ENCODE measurements at places on chromosomes 7 and 10.
A peak's percentile ranks its signal among the peaks of the same experiment; 100 is the strongest.

DNA sequence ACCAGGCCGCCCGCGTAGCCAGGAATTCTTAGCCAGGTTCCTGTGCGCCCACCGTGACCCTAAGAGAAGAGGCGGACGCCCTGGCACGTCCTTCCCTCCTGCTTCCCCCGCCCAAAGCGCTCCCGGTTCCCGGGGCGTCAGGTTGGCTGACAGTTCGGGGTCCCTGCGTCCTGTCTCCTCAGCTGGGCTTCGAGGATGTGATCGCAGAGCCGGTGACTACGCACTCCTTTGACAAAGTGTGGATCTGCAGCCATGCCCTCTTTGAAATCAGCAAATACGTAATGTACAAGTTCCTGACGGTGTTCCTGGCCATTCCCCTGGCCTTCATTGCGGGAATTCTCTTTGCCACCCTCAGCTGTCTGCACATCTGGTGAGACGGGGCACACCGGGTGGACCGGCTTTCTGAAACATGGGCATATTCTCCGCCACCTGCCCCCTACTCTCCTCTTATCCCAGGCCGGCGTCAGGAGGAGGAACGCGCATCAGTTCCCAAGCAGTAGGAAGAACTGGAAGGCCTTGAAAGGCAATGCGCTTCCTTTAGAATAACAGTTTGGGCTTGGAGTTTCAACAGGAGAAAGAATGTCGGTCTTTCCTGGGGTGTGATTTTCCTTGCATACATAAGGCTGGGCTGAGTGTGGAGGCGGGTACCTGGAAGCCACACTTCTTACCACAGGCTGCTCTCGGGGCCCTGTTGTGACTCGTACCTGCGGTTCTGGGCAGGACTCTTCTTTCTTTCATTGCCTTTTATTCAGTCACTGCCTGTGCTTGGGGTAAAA, 728 bp downstream of the CAV2 start:
- no peak overlapping the region for H3K27ac ChIP-seq
- H3K4me1 ChIP-seq = peaks cover 13% of the 10 kb centered on the region
- peak overlapping the region; percentile 80 for H3K4me3 ChIP-seq
- no peak for DNase-seq

- H3K27ac ChIP-seq = no peak overlapping the region
- H3K4me1 ChIP-seq = no peaks in the 10 kb centered on the region
- H3K4me3 ChIP-seq = no peak overlapping the region
- no peaks in the 10 kb centered on the region for H3K36me3 ChIP-seq
- DNase-seq = no peak
Observed at GRCh38 chr7:132029369-132030085, 473.1 kb upstream of the PODXL start.

GRCh38 chr10:18497806-18498369, 153.5 kb downstream of the NSUN6 start:
- H3K36me3 ChIP-seq = peaks cover 2% of the 10 kb centered on the region
- peaks cover 9% of the 10 kb centered on the region for H3K27me3 ChIP-seq
- no peak overlapping the region for H3K27ac ChIP-seq
- no peak overlapping the region for H3K4me3 ChIP-seq

DNA sequence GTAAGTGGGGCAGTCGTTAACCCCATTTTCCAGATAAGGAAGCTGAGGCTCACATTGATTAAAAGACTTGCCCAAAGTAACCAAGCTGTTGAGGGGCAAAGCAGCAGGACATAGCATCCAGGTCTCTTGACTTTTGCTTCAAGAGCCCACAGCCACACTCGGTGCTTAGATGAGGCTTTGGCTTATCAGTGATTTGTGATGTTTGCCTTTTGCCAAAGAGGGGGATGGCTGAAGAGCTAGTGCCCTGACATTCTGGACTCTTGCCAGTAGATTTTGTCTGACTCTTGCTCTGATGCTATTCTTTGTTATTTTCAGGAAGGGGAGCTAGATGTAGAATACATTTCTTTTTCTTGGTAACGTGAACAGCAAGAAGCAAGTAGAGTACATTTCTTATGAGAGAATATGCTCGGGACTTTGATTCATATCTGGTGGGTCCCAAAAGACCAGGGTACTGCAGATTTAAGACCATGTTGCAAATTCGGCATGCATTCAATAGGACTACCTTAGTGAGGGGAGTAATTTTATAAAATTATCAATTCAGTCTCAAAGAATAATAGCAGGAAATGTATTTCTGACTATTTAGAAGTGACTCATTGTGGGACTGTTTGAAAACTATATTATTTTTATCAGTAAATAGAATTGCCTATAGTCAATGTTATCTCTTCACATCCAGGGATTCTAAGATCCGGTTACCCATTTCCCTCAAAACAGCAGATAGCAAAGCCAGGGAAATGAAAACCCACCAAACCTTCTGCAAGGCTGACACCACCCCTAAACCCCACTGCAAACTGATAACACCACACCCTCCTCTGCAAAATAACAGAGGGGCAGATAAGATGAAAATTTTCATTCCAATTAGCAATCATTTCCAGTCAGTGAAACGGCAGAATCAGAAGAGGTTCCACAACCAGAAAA, 180.0 kb upstream of the BMPER start:
- no peak overlapping the region for H3K27ac ChIP-seq
- H3K27me3 ChIP-seq = no peaks in the 10 kb centered on the region
- H3K4me3 ChIP-seq = no peak overlapping the region
- no peaks in the 10 kb centered on the region for H3K36me3 ChIP-seq
- no peak for DNase-seq
- H3K4me1 ChIP-seq = no peaks in the 10 kb centered on the region

GRCh38 chr10:114925587-114926586, 12.1 kb upstream of the TRUB1 start:
- H3K36me3 ChIP-seq = no peaks in the 10 kb centered on the region
- no peak overlapping the region for H3K4me3 ChIP-seq
- H3K4me1 ChIP-seq = no peaks in the 10 kb centered on the region
- no peak overlapping the region for H3K27ac ChIP-seq

DNA sequence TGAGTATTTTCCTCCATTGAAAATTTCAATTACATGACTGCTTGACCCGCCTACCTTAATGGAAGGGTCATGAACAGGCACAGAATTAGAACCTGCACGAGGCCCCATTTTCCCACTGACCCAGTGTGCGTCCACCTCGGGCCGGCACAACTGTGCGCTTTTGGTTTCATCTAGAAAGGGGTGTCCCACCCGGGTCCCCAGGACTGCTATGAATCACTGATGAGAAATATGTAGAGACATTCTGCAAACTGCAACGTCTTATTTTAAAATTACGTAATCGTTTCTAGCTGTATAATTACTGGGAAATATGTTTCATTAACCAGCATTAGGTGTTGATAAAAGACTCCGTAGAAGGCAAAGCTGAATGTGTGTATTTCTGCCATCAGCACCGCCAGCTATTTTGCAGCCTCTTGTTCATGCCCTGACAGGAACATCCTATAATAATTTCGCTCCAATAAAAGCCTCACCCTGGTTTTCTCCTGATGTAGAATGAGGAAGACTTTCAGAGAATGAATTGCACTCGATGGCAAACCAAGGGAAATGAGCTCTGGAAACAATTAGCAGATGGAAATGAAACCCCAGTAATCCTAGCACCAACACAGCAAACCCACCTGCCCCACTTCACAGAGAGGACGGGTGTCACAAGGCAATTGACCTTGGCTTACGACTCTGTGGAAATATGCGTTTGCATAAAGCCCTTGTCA, 562.1 kb downstream of the DNAJB6 start:
- peaks cover 7% of the 10 kb centered on the region for H3K27me3 ChIP-seq
- no peaks in the 10 kb centered on the region for H3K4me1 ChIP-seq
- no peak overlapping the region for H3K27ac ChIP-seq
- no peak for DNase-seq
- no peaks in the 10 kb centered on the region for H3K36me3 ChIP-seq

GRCh38 chr7:89001306-89001705, 205.8 kb upstream of the TEX47 start:
- H3K27ac ChIP-seq = no peak overlapping the region
- no peak overlapping the region for H3K4me3 ChIP-seq
- DNase-seq = no peak
- no peaks in the 10 kb centered on the region for H3K36me3 ChIP-seq
- H3K4me1 ChIP-seq = peaks cover 5% of the 10 kb centered on the region

- H3K36me3 ChIP-seq = peaks cover 2% of the 10 kb centered on the region
- H3K4me1 ChIP-seq = no peaks in the 10 kb centered on the region
- H3K4me3 ChIP-seq = no peak overlapping the region
- no peaks in the 10 kb centered on the region for H3K27me3 ChIP-seq
- no peak for DNase-seq
Observed at GRCh38 chr7:57443567-57443966, 6.4 kb upstream of the ZNF716 start.

GRCh38 chr7:134926396-134926795, 59.9 kb upstream of the AGBL3 start:
- H3K27me3 ChIP-seq = peaks cover 8% of the 10 kb centered on the region
- H3K4me1 ChIP-seq = no peaks in the 10 kb centered on the region
- no peak overlapping the region for H3K4me3 ChIP-seq
- no peaks in the 10 kb centered on the region for H3K36me3 ChIP-seq

DNA sequence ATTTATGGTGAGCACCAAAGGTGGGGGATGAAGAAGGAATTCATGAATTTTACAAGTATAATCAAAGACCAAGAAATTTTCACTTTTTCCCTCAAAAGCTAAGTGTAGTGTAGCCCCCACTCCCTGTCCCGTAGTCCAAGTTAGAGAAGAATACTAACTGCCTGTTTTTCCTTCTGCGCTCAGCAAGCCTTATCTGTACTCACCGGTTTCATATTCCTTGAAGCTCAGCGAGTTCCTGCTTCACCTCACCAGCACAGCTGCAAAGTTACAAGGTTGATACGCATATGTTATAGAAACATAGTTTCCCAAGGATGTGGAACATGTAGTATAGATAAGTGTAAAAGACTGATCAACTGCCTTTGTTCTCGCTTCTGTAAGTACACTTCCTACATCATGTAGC, 16.0 kb upstream of the ZNF33B start:
- no peak for DNase-seq
- H3K4me1 ChIP-seq = peaks cover 5% of the 10 kb centered on the region
- H3K36me3 ChIP-seq = no peaks in the 10 kb centered on the region
- no peak overlapping the region for H3K4me3 ChIP-seq
- H3K27ac ChIP-seq = no peak overlapping the region

- peaks cover 13% of the 10 kb centered on the region for H3K4me1 ChIP-seq
- H3K36me3 ChIP-seq = peaks cover 14% of the 10 kb centered on the region
- H3K27me3 ChIP-seq = no peaks in the 10 kb centered on the region
- no peak for DNase-seq
Observed at GRCh38 chr7:157409149-157409752, 72.4 kb downstream of the DNAJB6 start.

DNA sequence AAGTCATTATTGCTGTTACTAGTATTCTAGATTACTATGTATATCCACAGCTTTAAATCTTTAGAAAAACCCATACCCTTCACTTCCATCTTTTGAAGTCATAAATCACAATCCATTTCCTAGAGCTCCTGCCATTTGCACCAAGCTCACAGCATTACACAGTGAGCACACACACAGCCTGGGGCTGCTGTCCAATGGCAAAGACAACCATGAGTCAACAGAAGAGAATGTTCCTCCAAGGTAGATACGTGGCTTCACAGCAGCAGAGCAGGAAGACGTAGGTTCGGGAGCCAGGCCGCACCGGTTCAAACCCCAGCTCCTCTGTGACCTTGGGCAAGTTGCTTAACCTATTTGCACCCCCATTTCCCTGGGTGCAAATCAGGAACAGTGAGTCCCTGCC, 234.6 kb downstream of the DIP2C start:
- no peaks in the 10 kb centered on the region for H3K36me3 ChIP-seq
- H3K27ac ChIP-seq = no peak overlapping the region
- peaks cover 29% of the 10 kb centered on the region for H3K4me1 ChIP-seq

GRCh38 chr10:96532523-96532922, 18.8 kb upstream of the TLL2 start:
- H3K36me3 ChIP-seq = peaks cover 50% of the 10 kb centered on the region
- H3K4me1 ChIP-seq = peaks cover 25% of the 10 kb centered on the region
- H3K27me3 ChIP-seq = no peaks in the 10 kb centered on the region
- no peak overlapping the region for H3K4me3 ChIP-seq
- H3K27ac ChIP-seq = no peak overlapping the region
- DNase-seq = no peak

DNA sequence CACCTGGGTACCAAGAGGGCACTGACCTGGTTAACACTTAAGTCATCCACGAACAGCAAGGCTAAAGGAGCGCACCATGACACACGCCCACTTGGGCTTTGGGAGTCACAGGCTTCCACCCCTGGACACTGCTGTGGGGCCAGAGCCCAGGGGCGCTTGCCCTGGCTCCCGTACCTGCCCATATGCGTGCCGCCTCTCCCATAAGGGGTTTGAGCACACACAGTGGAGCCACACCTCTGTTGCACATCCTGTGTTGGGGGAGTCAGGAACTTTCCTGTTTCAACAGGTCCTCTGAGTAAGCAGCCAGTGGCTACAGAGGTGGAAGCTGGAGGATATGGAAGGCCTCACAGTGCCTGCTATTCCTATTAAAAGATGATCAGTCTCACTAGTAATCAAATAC, 152.0 kb downstream of the REEP3 start:
- H3K4me3 ChIP-seq = no peak overlapping the region
- peaks cover 6% of the 10 kb centered on the region for H3K36me3 ChIP-seq
- no peak overlapping the region for H3K27ac ChIP-seq

DNA sequence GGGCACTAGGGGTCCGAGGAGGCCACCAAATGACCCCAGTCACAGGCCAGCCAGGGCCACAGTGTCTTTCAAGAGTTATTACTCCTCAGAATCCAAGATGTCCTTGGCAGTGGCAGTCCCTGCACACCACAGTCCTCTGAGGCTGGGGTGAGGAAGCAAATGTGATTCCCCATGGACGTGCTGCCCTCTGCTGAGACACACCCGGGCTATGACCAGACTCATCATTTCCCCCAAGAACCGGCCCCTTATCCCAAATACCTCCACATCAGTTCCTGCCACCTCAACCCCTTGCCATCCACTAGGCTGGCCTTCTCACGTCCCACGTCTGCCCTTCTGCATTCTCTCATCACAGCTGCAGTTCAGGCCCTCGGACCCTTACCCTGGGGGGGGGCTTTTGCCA, 5.0 kb downstream of the PRKAG2 start:
- H3K27me3 ChIP-seq = no peaks in the 10 kb centered on the region
- no peak for DNase-seq
- H3K36me3 ChIP-seq = peaks cover 17% of the 10 kb centered on the region
- peaks cover 32% of the 10 kb centered on the region for H3K4me1 ChIP-seq
- H3K4me3 ChIP-seq = no peak overlapping the region
- H3K27ac ChIP-seq = no peak overlapping the region

DNA sequence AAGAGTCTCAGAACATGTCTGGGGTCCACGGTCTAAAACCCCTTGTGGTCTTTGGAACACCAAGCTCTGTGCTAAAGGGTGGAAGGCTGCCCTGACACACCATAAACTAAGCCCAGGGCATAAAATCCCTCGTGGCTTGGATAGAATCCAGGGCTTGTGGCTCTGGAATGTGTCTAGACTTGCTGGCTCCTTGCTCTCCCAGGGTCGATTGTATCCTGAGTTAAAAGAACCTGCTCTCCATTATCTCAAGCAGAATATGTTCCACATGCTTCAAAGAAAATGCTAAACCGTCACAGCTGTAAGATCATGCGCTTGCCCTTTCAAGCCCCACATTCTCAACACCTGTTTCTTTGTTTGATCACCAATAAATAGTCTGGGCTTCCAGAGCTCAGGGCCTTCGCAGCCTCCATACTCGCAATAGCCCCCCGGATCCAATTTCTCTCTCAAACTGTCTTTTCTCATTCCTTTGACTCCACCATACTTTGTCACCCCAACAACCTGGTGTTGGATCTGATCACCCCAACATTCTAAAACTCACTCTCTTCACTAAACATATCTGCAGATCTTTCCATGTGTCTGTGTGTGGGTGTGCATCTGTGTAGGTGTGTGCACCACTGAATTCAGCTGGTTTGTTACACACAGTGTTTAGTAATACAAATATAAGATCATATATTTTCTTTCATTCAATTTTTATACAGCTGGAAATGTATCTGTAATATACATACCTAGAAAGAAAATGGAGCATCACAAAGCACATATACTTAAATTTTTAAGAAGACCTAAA, 238.5 kb downstream of the ZMYND11 start:
- DNase-seq = no peak
- H3K36me3 ChIP-seq = peaks cover 6% of the 10 kb centered on the region
- peaks cover 5% of the 10 kb centered on the region for H3K4me1 ChIP-seq
- H3K27me3 ChIP-seq = no peaks in the 10 kb centered on the region
- H3K4me3 ChIP-seq = no peak overlapping the region

Measured in effector memory CD8-positive, alpha-beta T cell (primary cell).